Activated T-cell treated with anti-CD3 and anti-CD28 coated beads for 1 hour (primary cell): ENCODE measurements at places on chromosomes 3 and 15.

DNA sequence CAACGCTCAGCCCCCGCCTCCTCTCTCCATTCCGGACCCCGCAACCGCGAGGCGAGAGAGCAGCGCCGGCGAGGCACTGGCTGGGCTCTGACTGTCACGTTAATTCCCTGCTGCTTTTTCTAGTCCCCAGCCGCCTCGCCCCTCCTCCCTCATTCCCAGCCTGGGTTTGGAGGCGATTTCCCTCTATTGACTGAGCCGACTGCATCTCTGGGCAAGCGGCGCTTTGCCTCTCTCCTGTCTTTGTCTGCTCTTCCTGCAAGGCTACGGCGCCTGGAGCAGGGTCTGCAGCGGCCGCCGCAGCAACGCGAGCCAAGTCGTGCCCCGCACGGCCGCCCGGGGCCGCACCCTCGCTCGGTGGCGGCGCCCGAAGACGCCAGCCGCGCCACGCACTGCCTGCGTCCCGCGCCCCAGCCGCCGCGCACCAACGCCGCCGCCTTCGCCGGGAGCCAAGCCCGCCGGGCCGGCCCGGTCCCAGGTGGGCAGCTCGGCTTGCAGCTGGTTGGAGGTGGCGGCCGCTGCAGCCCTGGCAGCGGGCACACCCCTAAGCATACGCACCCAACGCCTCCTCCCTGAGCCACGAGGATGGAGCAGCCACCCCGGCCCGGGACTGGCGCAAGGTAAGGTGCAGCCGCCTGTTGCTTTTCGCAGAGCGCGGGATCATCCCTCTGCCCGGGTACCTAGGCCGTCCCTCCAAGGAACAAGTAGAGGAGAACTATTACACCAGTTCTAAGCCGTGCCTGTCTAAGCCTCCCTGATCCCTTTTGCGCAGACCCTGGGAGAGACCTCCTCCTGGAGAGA lies at the start of gene LRRC3B:
TSS of gene LRRC3B (plus strand) at position 152 of the 798 bp plus-strand sequence. CDS start 86,901 bp downstream, outside the sequence.
- no peak for DNase-seq

DNA sequence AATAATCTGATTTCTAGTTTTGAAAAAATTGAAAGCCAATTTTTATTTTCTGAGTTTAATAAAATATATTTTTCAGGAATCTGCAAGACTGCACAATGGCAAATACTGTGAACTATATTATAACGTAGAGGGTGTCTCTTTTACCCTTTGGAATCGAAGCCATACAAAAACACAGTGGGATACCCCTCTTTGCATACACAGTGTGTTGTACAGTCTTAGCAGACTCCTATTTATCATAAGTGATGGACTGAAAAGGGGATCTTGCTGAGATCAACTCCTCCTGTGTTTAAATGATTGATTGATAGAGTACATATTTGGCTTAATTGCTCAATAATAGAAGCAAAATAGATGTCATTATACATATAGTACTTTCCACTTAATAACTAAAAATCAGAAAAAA lies 981.2 kb downstream of the NSUN3 start:
- DNase-seq = no peak

DNA sequence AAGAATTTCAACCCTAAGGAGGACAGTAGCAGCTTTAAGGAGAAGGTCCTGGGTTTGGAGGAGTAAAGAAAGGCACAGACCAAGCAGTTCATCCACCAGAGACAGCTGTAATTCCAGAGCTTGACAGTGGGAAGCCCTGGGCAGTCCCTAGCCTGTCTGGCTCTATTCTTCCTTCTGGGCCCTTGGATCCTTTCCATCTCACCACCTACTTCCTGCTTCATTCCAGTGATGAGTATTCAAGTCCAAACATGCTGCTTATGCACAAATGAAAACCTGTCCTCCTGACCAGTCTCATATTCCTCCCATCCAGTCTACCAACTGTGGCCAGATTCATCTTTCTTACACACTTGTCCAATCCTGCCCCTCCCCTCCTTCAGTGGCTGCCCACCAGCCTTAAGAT lies 171.4 kb downstream of the CNTN3 start:
- DNase-seq = no peak

- DNase-seq = no peak
Observed at GRCh38 chr3:189588070-189588469, 43.1 kb upstream of the TP63 start.

- no peak for DNase-seq
Observed at GRCh38 chr3:169147238-169148008, 516.1 kb downstream of the MECOM start.
